ENCODE measurements at places on chromosomes 2 and 18. TPM values are rescaled to one million over a fixed set of nuclear protein-coding genes. Genes with fewer than 3 reads are reported as not detected.
A peak's percentile ranks its signal among the peaks of the same experiment; 100 is the strongest.

DNA sequence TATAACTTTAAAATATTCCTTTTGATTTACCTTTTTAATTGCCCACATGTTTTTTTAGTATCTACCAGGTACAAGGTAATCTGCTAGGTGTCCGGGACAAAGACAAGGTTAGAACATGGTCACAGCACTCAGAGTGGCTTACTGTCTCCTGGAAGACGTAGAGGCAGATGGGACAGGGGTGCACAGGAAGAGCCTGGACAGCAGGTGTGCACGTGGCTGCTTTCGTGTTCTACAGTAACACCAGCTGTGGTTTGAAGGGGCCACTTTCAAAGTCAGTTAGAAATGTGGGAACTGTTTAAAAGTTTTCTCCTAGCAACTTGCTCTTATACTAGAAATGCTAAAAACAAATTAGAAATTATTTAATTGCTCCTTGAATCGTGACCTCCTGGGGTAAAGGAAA is 102.9 kb upstream of the ALPP start:
- DNase-seq = no peak

GRCh38 chr2:239173301-239173700 is 227.5 kb downstream of the HDAC4 start:
- DNase-seq = no peak

GRCh38 chr2:43593254-43593653 is 2.6 kb downstream of the THADA start:
- peak; percentile 8 for DNase-seq

GRCh38 chr2:121599963-121600651 is 49.2 kb downstream of the CLASP1 start:
- DNase-seq = no peak

DNA sequence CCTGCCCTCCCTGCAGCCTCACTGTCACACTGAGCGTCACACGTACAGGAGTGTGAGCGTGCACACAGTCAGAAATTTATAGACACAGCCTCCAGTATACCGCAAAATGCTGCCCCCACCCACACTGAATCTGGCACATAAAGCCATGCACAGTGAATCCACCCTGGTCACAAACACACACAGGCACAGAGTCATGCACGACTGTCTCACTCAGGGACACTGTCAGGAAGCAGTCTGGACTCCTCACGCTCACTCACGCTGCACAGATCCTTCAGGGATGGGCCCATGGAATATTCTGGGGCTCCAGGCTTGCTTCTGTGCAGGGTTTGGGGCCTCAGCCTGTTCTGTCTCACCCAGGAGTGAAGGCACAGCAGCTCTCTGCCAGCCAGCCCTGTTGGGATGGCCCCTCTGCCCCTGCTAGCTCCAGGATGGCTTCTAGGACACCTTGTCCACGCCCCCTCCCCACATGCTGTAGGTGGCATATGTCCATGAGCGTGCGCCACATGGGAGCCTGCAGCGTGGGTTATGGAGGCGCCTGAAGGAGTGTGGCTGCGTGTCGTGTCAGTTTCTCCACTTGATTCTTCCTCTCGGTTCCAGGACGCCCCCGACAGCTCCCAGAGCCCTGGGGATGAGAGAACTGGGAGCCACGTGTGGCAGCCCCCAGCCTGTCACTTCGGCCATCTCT is 175.8 kb downstream of the CELF4 start:
- no peak for DNase-seq

DNA sequence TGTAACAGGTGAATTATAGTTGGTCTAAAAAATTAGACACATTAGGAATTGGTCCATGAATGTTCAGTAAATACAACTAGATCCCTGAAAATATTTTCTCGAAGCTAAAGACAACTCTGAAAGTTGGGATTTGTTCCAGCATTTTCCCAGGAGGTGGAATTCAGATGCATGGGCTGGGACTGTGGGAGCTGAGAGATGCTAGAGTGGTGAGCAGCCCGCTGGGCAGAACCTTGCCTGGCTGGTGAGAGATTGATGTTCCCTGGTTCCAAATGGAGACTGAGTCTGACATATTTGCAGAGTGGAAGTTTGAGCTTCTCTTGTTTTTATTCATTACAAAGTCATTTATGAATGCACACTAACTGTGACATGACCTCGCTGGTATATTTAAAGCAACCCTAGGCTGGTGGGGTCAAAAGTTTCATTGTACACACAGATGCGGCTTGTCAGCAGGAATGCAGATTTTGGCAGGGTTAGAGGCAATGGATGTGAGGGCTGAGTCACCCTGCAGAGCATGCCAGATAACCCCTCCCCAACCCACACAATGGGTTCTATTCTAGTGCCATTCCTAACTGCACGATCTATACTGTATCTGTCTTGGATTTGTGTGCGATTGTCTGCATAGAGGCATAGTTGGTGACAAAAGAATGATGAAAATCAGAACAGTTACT is 23.5 kb upstream of the TMEM178A start:
- DNase-seq = peak; percentile 90

- no peak for DNase-seq
These were observed 170.1 kb upstream of the HAAO start for GRCh38 chr2:42962508-42962953.

SERPINB3 gene
- not detected for total RNA-seq

GRCh38 chr2:186183406-186183805 is 302.7 kb upstream of the ZC3H15 start:
- no peak for DNase-seq

- no peak for DNase-seq
These were observed 31.4 kb upstream of the CD28 start for GRCh38 chr2:203675086-203675485.

DNA sequence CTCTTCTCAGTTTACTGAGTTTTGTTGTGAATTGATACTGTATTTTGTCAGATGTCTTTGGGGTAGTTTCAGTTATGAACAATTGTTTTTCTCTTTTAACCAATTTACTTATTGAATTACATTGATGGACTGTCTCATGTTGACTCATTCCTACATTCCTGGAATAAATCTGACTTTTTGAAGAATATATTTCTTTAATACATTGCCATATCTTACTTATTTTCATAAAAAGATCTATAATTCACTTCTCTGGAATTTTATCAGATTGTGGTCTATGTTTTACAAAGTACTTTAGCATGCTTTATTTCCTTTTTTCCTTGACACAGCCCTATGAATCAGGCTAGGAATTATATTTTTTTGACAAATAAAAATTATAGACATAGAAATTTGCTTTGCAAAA is 268.3 kb downstream of the PLCL1 start:
- DNase-seq = no peak

DNA sequence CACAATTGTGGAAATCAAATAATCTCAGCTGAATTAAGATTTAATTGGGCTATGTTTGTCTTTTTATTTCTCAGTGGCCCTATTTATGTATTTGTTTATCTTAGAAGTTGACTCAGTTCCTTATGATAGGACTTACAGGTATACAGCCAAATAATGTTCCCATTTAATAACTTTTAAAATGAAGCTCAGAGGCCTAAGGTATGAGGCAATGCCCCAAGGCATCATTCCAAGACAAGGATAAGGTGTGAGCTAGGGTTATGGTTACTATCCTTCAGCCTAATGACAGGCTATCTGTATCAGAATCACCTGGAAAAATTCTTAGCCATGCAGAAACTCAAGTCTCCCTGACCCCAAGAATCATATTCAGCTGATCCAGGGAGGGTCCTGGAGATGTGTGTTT is 7.4 kb upstream of the NRBP1 start:
- DNase-seq = no peak

GRCh38 chr18:68500556-68500955 is 214.4 kb downstream of the TMX3 start:
- DNase-seq = peak; percentile 35

- DNase-seq = no peak
These were observed 187.3 kb upstream of the ID2 start for GRCh38 chr2:8494589-8494988.

DNA sequence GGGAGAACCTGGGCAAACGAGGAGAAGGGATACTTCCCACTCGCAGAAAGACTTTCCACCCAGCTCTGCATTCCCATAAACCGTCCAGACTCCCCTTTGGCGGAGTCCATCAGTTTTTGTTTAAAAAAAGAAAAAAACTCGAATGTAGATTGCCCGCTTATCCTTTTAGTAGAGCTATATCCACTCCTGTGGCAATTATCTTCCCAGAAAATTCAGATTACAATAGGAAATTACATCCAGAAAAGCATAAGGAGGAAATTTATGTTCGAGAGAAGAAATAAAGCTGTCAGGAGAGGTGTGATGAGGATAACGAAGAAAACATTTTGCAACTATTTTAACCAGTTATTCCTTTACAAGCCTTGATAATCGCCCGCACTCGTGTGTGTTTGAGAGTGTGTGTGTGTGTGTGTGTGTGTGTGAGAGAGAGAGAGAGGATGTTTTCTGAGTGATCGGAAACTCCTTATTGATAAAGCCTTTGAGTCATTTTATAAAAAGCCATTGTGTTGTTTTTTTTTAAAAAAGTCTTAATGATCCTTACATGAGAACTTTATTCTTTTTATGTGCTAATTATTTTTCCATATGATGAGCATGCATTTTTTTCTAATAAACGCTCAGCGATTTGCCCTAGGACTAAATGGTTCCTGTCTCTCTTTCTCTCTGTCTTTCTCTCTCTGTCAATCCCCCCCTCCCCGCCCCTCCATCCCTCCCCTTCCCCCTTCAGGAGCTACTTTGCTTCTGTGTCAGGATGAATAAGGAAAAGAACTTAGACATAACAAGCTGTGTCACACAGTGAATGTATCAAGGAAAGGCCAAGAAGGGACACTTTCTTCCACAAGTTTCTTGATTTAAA is 1.1 kb upstream of the PPP3R1 start:
- DNase-seq = peak; percentile 53

DNA sequence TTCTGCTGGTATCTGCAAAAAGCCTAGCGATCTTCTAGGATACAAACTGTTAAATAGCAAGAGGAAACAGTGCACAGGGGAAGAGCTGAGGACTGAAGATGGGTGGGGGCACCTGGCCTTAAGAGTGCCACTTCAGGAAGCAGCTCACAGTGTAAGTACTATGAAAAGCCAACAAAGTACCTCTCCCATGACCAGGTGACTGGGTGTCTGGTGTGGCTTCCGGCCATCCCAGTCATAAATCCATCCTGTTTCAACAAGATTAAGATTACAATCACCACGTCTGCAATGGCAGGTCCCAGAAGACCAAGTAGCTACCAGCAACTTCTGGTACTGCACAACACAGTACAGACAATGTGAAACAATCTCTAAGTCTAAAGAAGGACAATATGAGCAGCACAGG is 15.9 kb downstream of the ERFE start:
- no peak for DNase-seq

COLEC12 gene
- 60.6 TPM for total RNA-seq

DNA sequence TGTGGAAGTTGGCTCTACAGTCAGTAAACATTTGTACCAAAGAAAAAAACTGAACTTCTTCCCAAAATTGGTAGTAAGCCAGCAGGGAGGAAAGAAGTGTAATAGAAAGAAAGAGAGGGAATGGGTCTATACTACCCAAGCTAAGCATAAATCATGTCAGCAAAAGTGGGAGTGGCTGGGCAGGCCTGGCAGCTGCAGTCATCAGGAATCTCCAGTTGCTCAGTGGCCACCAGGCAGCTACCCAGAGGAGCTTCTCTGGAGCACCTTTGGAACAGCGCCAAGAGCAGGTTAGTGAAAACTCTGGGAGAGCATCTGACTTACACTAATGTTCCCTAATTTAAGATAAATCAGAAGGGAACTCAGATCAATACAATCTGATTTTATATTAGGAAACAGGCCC is 14.3 kb downstream of the FRZB start:
- no peak for DNase-seq

PRKAG3 gene
- 0.26 TPM for total RNA-seq

- DNase-seq = no peak
These were observed 26.3 kb downstream of the IRS1 start for GRCh38 chr2:226773291-226773690.

GRCh38 chr18:70469916-70470315 is 181.1 kb downstream of the SOCS6 start:
- DNase-seq = no peak

ADI1 gene
- 22.1 TPM for total RNA-seq

DNA sequence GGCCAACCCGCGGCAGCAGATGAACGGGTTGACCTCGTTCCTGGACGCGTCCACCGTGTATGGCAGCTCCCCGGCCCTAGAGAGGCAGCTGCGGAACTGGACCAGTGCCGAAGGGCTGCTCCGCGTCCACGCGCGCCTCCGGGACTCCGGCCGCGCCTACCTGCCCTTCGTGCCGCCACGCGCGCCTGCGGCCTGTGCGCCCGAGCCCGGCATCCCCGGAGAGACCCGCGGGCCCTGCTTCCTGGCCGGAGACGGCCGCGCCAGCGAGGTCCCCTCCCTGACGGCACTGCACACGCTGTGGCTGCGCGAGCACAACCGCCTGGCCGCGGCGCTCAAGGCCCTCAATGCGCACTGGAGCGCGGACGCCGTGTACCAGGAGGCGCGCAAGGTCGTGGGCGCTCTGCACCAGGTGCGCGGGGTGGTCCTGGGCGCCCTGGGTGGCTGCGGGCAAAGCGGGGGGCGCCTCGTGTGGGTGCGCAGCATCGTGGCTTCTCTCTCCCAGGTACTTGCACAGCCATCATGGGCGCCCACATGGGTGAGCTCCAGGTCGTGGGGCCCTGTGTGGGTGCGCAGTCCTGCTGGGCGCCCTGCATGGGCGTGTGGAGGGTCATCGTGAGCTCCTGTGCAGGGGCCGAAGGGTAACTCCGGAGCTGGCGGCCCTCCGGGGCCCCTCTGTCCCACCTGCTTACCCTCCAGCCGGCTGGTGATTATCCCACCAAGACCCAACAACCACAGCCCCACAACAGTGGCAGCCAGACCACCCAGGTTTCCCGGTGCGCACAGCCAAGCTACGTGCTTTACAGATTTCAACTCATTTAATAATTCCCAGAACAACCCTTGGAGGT is 64.2 kb downstream of the TPO start:
- DNase-seq = no peak

- no peak for DNase-seq
These were observed 839.9 kb downstream of the BCL11A start for GRCh38 chr2:59713577-59713976.
